Astrocyte (in vitro differentiated cells and primary cell): ENCODE measurements at places on chromosomes 1 and 21. TPM values are rescaled to one million over a fixed set of nuclear protein-coding genes. Genes with fewer than 3 reads are reported as not detected.
A peak's percentile ranks its signal among the peaks of the same experiment; 100 is the strongest.

DNA sequence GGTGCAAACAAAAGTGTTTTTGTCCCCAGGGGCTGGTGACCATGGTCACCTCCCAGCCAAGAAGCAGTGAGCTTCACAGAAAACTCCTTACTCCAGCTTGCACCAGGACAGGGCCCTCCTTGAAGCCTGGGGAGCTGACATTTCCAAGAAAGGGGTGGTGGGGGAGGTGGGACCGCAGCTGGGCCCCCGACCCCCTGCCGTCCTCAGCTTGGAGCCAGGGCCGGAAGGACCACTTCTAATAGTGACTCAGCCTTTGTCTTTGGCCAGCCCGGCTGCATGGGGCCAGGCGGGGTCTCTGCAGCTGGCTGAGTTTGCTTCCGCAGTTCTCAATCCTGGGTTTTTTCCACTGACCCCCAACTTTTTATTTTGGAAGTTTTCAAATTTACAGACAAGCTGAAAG, 136.5 kb upstream of the POU3F1 start:
- DNase-seq, result no peak

DNA sequence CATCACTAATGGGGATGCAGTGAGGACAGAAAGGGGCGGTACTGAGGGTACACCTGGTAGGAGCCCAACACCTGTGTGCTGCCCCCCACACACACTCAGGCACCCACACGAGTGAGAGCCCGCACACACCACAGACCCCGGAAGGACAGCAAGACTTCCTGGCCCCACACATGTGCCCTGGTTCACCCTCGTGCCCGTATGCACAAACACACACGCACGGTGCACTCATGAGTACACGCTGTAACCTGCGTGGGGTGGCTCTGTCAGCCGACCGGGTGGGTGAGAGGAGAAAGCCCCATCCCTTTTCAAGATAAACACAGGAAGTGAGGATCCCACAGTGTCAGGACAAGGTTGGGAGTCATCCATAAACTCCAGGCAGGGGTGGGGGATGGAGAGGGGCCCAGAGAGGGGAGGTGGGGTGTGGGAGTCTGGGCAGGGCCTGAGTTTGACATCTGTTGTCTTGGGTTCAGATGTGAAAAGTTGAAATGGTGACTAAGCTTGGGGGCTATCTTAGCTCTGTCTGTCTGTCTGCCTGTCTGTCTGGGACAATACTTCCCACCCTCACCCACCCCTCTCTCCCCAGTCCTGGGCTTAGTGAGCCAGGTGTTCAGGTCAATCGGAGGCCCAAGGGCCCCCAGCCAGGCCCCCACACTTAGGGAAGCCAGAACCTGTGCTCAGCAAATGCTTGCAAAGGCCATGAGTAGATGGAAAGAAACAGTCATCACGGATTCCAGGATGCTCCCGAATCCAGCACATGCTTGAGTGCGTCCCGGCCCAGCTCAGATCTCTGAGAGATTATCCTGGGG, 119.8 kb upstream of the ZBTB40 start:
- no peak for DNase-seq

GRCh38 chr21:16013570-16013969, 283.8 kb downstream of the USP25 start:
- DNase-seq, result no peak

GRCh38 chr1:219359126-219359525, 185.4 kb downstream of the LYPLAL1 start:
- peak; percentile 22 for DNase-seq

The NR1I3 gene
- total RNA-seq, result not detected in 2 replicates

The AHDC1 gene
- 74.0 and 75.7 TPM in 2 replicates for total RNA-seq

DNA sequence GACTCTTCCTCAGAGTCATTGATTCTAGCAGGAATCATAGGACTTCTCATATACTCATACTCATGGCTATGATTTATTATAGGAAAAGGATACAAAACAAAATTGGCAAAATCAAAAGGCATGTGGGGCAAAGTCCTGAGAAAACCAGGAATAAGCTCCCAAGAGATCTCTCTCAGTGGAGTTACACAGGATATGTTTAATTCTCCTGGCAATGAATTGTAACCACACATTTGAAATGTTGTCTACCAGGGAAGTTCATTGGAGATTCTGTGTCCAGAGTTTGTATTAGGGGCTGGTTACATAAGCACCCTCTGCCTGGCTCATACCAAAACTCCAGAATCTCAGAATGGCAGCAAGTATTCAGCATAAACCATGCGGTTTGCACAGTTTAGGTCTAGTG, 63.9 kb downstream of the ADAMTS1 start:
- no peak for DNase-seq

DNA sequence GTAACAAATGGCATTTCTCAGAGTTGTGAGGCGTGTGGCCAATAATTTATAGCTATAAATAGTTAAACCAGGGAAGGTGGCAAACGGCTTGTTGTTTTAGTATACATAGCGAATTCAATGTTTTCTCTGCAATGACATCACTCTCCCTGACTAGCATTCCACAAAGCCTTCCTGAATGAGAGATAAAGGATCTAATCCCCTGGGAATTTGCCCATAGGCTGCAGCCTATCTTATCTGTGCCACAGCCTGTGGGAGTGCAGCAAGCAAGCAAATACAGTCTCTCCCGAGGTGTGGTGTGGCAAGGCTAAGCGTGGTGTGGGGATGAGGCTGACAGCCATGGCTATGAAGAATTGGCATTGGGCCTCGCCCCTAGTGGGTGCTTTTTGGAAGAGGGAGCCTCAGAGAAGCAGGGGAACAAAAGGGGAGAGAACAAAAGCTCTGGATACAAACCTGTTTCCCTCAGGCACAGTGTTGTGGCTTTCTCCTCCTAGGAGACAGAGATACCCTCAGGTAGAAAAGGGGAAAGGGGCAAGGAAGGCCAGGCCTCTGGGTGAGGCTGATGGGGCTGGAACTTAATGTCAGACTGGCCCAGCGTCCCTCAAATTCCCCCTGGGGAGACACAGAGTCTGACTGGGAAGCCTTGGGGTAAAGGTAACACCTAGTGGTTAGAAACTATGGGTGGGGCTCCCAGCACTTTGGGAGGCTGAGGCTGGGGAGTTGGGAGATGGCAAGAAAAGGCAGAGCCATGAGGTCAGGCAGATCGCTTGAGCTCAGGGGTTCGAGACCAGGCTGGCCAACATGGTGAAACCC, 8.9 kb downstream of the TAGLN2 start:
- DNase-seq, result peak; percentile 84

GRCh38 chr1:32486463-32487113, 21.7 kb downstream of the ZBTB8B start:
- no peak for DNase-seq

DNA sequence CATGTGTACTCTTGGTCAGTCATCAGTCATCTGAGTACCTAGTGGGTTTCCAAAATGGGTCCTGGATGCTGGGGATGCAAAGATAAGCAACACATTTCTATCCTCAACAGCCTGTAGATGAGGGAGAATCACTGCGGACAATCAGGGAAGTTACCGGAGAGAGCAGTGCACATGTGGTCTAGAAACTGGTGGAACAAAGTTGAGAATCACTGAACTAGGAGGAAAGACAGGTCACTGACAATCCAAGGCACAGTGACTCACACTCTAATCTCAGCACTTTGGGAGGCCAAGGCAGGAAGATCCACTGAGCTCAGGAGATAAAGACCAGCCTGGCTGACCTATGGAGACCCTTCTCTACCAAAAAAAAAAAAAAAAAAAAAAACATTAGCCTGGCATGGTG, 31.4 kb upstream of the LGALS8 start:
- DNase-seq, result no peak

- DNase-seq, result no peak
Observed at GRCh38 chr1:54887665-54888071, 673 bp upstream of the DHCR24 start.

GRCh38 chr1:209937996-209938959, at the start of gene SYT14:
Gene SYT14 (plus strand): TSS chr1:209938217. CDS start chr1:209938265, 48 bp downstream.
- DNase-seq, result peak; percentile 60

- DNase-seq, result no peak
Observed at GRCh38 chr1:61873581-61873980, 131.3 kb downstream of the PATJ start.

DNA sequence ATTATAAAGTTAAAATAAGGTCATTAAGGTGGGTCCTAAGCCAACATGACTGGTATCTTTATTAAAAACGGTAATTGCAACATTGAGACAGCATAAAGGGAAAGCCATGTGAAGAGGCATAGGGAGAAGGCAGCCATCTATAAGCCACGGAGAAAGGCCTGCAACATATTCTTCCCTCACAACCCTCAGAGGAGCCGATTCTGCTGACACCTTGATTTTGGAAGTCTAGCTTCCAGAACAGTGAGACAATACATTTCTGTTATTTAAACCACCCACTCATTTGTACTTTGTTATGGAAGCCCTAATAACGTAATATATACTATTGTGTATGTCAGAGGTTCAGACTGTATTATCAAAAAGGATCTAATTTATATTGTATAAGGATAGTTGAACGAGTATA, 190.8 kb downstream of the PDE4B start:
- DNase-seq, result no peak

DNA sequence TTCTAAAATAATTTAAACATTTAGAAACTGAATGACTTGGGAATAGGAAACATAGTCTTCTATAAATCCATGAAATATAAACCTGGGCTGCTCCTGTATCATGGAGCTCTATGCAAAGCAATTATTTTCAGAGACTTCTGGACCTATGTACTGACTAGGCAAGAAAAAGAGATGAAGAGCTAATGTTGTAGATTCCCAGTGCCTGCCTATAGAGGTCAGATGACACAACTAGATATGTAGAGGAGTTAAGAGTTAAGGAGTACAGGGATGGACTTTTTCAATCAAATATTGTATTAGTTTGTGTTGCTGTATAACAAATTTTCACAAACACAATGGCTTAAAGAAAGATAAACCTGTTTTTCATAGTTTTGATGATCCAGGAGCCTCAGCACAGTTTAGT, 1434.5 kb downstream of the KCNT2 start:
- no peak for DNase-seq

DNA sequence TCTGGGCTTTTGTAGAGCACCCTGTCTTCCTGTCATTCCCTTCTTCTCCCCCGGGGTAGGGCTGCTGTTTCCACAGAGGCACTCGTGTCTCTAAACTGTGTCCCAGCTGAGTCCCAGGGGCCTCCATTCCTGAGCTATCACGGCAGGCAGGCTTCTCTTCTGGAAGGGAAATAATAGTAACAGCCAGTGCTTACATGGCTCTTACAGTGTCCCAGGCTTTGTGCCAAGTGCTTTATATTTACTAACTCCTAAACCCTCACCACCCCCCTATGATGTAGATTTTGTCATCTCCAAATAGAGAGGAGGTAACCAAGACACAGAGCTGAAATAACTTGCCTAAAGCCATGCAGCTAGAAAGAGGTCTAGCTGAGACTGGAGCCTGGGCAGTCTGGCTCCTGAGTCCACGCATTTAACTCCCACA, 1.4 kb upstream of the CELF3 start:
- no peak for DNase-seq

GRCh38 chr21:34673006-34673405, 4.2 kb downstream of the CLIC6 start:
- no peak for DNase-seq

- no peak for DNase-seq
Observed at GRCh38 chr1:182226618-182227017, 165.0 kb downstream of the GLUL start.

DNA sequence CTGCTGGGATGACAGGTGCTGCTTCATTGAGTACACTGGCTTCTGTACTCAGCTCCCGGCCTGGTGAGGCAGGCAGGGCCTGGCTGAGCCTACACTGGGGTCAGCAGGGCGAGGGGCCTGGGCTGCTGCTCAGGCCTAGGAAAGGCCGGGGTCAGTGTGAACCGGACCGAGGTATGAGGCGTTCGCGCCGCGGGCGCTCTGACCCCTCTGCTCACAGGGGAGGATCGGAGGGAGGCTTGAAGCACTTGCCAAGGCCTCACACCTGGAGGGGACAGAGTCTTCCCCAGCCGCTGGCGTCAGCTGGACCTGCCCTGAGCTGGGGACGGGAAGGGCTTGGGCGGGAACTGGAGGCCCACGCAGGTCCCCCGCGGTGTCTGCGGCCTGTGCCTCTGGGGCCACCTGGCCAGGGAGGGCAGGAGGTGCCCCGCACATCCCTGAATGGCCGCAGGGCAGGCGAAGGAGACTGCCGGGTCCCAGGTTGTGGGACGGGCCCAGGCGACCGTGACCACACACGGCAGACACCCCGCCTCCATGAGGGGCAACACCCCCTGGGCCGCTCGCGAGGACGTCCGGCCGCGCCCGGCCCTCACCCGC, 466 bp downstream of the PEX10 start:
- DNase-seq, result no peak

GRCh38 chr1:28830814-28831213, 18.8 kb downstream of the OPRD1 start:
- no peak for DNase-seq
